ENCODE measurements at places on chromosomes 12 and 14. TPM values are rescaled to one million over a fixed set of nuclear protein-coding genes. Genes with fewer than 3 reads are reported as not detected.

The KIAA0586 gene
- 18.2 TPM for total RNA-seq

DNA sequence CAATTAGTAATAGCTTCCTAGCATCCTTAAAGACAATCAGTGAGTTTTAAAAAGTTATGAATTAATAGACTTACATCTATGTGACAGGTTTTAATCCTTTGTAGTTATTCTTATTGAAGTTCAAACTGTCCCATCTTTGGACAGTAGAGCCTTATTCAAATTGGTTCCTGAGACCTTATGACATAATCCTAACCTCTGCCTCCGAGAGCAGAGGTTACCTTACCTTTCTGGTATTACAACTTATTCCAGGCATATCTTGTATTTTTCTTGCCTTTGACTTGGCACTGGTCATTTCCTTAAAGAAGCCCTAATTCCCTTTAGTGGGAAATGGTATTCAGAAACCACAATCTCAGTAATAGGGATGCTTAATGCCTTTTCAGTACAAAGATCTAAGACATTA lies 21.8 kb downstream of the BTBD7 start:
- H3K27me3 ChIP-seq: no peaks in the 10 kb centered on the region
- H3K4me1 ChIP-seq: peaks cover 6% of the 10 kb centered on the region
- no peaks in the 10 kb centered on the region for H3K36me3 ChIP-seq
- no peak overlapping the region for H3K27ac ChIP-seq
- H3K4me3 ChIP-seq: no peak overlapping the region

The APOF gene
- total RNA-seq: 109 TPM

The ART4 gene
- total RNA-seq: 28.3 TPM

GRCh38 chr12:67386869-67387565 lies 117.9 kb downstream of the CAND1 start:
- no peaks in the 10 kb centered on the region for H3K27me3 ChIP-seq
- H3K36me3 ChIP-seq: no peaks in the 10 kb centered on the region

DNA sequence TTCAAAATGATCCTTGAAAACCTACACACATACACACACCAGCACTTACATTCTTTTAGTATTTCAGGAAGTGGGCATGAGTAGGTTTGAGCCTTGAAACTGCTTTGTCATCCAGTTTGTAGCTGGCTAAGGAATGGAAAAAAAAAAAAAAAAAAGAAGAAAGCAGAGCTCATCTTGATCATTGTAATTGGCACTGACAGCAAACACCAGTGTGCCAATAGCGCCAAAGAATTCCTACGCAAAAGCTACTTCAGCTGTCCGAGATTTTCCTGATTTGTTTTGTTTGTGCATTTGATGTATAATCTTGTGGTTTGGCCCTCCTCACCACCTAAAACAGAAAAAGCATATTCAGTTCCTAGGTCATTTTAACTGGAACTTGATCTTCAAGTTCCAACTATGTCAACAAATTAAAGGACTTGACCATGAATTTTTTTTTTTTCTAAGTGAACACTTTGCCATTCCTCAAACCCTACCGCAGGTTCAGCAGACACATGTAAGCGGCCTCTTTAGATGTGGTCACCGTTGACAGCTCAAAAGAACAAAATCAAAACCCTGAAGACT lies 57.3 kb downstream of the FLRT2 start:
- no peaks in the 10 kb centered on the region for H3K36me3 ChIP-seq
- H3K27me3 ChIP-seq: no peaks in the 10 kb centered on the region
- H3K4me3 ChIP-seq: no peak overlapping the region
- no peak for DNase-seq

GRCh38 chr14:27386391-27386790 lies 788.6 kb upstream of the NOVA1 start:
- DNase-seq: no peak
- no peaks in the 10 kb centered on the region for H3K27me3 ChIP-seq
- no peak overlapping the region for H3K27ac ChIP-seq
- no peaks in the 10 kb centered on the region for H3K4me1 ChIP-seq
- no peak overlapping the region for H3K4me3 ChIP-seq
- H3K36me3 ChIP-seq: no peaks in the 10 kb centered on the region

DNA sequence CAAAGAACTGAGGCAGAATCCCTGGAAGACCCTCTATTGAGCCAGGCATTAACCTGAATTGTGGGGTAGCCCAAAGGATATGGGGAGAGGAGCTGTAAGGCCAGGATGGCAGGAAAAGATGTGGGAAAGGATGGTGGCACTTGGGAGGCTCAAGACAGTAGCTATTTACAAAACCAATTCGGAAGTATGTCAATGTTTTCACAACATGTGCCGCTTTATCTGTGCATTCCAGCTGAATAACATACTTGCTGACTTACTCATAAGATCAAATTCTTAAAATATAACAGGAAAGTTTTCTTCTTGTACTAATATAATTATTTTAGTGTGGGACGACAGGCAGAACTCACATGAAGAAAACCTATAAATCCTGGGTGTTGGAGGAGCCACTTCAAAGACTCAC lies 10.6 kb downstream of the BBS10 start:
- no peak for DNase-seq
- no peak overlapping the region for H3K27ac ChIP-seq
- no peaks in the 10 kb centered on the region for H3K4me1 ChIP-seq
- H3K27me3 ChIP-seq: no peaks in the 10 kb centered on the region
- H3K36me3 ChIP-seq: no peaks in the 10 kb centered on the region
- no peak overlapping the region for H3K4me3 ChIP-seq

GRCh38 chr12:109289004-109289403 lies 20.1 kb downstream of the FOXN4 start:
- H3K27me3 ChIP-seq: no peaks in the 10 kb centered on the region
- H3K4me1 ChIP-seq: no peaks in the 10 kb centered on the region
- H3K27ac ChIP-seq: no peak overlapping the region

The POU6F1 gene
- 1.8 TPM for total RNA-seq

GRCh38 chr12:99049774-99050173 lies 404.7 kb downstream of the APAF1 start:
- no peak overlapping the region for H3K27ac ChIP-seq
- H3K27me3 ChIP-seq: no peaks in the 10 kb centered on the region
- no peak overlapping the region for H3K4me3 ChIP-seq
- no peaks in the 10 kb centered on the region for H3K36me3 ChIP-seq

DNA sequence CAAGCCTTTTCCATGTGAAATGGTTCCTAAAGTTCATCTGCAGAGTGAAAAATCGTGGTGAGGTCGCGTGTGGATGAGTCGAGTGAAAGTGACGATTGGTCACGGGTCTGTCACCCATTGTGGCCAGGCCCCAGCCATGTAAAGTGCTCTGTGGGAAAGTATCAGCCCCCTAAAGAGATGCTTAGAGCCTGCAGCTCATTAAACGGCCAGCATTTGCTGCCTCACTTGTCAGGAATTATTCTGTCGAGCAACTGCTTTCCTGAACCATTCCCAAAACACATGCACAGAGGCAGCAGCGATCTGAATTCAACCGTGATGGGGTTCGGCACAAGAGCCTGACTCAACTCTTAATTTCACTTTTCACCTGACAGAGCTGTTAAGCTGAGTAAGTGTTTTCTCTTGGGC lies 16.0 kb downstream of the DBX2 start:
- H3K4me3 ChIP-seq: no peak overlapping the region
- H3K36me3 ChIP-seq: no peaks in the 10 kb centered on the region
- H3K4me1 ChIP-seq: no peaks in the 10 kb centered on the region
- no peak for DNase-seq
- no peak overlapping the region for H3K27ac ChIP-seq
